Spleen (tissue), 13 donors: ENCODE measurements at places on chromosomes 2 and 18. TPM values are rescaled to one million over a fixed set of nuclear protein-coding genes. Genes with fewer than 3 reads are reported as not detected.

GRCh38 chr2:181138816-181139215, 158.4 kb downstream of the UBE2E3 start:
- DNase-seq = no peak

GRCh38 chr2:199943373-199943772, 11.9 kb downstream of the TYW5 start:
- no peak for DNase-seq

DNA sequence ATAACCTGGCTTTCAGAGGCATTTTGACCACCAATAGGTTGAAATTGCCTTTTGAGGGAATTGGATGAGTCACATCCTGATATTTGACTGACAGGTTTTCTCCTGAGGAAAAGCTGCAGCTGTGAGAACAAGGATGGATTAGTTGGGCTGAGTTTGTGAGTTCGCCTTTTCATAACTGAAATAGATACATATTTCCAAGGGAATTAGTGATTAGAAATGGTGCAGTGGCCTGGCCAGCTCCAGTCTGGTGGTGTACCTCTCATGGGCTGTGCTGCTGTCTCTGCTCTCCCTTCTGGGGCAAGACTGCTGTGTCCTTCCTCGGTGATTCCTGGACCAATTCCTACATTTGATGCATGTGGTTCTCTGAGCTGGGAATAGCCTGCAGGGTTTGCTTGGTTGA, 341.3 kb downstream of the TSN start:
- no peak for DNase-seq

DNA sequence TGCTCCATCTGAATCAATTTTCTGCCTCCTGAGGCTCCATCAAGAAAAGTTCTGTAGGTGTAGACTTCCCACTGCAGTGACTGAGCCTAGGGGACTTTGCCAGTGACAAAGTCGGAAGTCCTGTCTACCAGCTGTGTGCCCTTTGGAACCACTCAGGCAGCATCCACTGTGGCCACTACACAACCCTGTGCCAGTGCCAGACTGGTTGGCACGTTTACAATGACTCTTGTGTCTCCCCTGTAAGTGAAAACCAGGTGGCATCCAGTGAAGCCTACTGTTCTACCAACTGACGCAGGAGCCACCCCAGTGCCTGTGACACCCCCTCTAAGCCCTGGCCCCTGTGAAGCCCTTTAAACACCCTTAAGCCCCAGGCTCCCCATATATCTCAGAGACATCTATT, 132.1 kb upstream of the SERPINE2 start:
- no peak for DNase-seq

GRCh38 chr2:12955864-12956263, 239.1 kb downstream of the TRIB2 start:
- DNase-seq = no peak

GRCh38 chr18:55422456-55423180, 165.4 kb downstream of the TCF4 start:
- DNase-seq = no peak

TSPYL6 gene
- total RNA-seq = 0.33 TPM

NEU4 gene
- not detected for total RNA-seq

LYG1 gene
- total RNA-seq = 2.8 TPM
